ENCODE measurements at places on chromosomes 1 and 21. TPM values are rescaled to one million over a fixed set of nuclear protein-coding genes. Genes with fewer than 3 reads are reported as not detected.

- DNase-seq, result peak; percentile 77
These were observed 30.8 kb downstream of the TRIM67 start for GRCh38 chr1:231192620-231193163.

DNA sequence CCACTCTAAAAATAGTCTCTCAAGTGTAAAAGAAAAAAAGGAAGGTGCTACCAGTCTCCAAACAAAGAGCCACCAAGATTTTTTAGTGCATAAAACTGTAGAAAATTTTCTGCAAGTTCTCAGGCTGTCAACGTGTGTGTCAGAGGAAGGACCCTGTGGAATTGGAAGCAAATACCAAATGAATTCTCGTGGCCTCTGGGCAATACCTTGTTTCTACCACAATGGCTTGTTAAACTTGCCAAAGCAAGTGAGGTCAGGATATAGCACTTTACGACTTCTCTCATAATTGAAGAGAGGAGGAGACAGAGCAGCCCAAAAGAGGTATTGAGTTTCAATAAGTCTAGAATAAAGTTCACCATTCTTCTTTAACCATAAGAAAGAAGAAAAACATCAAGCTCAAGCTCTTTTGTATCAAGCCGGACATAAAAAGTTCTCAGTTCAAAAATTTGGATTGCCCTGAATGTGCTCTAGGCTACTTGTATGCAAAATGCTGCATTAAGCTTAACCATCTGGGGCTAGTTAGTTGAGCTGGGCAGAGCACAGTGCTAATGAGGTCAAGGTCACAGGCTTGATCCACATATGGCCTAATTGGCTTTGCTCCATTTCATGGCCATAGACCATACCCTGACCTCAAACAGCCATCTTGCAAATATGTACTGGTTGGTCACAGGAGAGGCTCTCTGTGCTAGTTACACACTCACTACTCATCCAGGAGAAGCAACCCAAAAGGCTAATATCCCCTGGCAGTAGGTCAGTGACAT is 60.5 kb downstream of the TBX15 start:
- DNase-seq, result no peak

- no peak for DNase-seq
These were observed 39.6 kb upstream of the LPGAT1 start for GRCh38 chr1:211870156-211870555.

DNA sequence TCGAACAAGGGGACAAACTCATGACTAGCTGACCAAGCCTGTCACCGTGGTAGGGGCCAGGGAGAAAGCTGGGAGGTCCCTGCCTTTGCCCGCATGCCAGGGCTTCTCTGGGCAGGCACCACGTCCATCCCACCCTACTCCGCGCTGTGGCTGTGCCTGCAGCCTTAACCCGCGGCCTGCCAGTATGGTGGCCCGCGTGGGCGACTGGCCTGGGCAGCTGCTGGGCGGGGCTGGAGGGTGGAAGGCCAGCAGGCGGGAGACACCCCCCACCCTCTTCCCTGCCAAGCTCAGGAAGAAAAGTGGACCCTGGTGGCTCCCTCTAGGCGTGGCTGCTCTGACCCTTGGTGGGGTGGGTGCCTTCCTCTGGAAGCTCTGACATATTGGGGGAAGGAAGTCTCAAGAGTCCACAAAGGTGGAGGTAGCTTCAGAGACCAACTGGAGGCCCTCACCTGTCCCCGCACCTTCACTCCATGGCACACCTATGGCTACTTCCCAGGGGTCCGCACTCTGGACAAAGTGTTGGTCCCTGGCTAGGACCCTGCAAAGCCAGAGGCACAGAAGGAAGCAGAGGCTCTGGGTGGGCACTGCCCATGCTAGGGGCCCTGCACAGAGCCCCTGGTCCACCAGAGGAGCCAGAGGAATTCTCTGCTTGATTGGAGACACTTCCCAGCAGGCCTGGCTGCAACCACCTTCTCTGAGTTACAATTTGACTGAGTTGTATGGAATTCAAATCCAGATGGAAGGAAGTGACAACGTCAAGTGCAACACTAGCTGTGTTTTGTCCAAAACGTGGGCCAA is 3.3 kb upstream of the SKI start:
- no peak for DNase-seq

GRCh38 chr1:28172713-28173150 is 3.8 kb downstream of the PTAFR start:
- DNase-seq, result no peak

CFAP126 gene
- 39.3 TPM for polyA plus RNA-seq

UQCRHL gene
- 1.3 TPM for polyA plus RNA-seq

RGS13 gene
- polyA plus RNA-seq, result not detected

DNA sequence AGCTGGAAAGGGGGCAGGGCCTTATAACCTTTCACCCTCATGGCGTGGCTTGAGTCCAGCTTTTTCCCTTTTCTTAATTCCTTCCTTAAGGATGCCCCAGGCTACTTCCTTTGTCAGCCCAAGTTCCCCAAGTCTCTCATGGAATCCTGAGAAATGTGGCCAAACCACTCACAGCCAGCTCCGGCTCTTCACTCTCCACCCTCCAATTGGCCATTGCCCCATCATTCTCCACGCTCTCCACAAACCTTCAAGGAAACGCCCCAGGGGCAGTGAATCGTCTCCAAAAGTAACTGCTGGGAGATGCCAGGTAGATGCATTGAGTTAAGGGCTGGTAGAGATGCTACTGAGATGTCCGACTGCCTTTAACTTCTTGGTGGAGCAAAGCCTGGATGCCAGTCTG is 113.5 kb upstream of the CD34 start:
- DNase-seq, result no peak

GRCh38 chr1:25875154-25875855 is at the start of gene PAQR7:
TSS of gene PAQR7 (minus strand) at chr1:25875708. CDS start at chr1:25863839, 11,869 bp downstream.
- DNase-seq, result peak; percentile 92

DNA sequence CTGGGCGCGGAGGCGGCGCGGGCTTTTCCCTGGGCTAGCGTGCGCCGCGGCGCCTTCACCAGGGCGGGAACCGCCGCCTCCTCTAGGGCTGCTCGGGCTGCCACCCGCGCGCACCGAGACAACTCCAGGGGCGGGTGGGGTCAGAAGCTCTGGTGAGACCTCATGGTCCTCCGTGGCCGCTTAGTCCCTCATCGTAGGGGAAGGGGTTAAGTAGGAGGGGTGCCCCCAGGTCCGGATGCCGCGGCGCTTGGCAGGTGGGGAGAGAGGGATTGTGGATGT is 559 bp downstream of the SERTAD4 start:
- no peak for DNase-seq

SIM2 gene
- polyA plus RNA-seq, result 3.3 TPM

DNA sequence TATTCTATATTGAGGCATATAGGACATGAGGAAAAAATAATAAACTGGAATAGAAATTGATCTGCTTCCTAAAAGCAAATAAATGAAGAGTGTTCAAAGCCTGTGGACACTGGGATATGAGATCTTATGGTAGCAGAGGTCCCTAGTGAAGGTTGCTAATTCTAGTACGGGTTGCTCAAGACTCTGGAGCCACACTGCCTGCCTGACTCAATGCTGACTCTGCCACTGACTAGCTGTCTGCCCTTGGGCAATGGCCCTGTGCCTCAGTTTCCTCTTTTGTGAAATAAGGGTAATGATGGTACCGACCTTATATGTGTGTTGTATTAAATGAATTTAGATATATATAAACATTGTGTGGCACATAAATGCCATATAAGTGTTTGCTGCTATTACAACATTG is 59.0 kb upstream of the C1orf53 start:
- DNase-seq, result no peak

Measured in spinal cord (tissue), 10 donors.